DMS 273 treated with DMSO at 0.1 percent for 48 hours (cell line): ENCODE measurements at places on chromosomes 12 and 14.

DNA sequence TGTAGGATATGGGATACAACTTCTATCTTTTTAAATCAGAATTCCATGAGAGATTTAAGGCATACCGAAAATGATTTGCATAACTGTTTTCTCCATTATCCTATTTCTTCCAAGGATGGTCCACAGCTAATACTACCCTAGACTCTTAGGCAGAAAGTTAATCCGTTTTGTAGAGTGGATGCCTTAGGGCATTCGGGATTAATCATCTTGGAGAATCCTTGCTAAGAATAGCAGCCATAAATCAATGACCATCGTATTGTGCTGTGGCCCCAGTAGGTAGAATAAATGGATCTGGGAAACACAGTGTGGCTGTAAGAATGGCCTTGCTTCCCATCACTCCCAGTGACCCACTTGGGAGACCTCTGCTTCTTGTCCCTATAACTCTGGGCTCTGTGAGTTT is 99.6 kb downstream of the SSPN start:
- no peak for DNase-seq

GRCh38 chr12:95499772-95500171 is 25.8 kb downstream of the METAP2 start:
- no peak for DNase-seq

DNA sequence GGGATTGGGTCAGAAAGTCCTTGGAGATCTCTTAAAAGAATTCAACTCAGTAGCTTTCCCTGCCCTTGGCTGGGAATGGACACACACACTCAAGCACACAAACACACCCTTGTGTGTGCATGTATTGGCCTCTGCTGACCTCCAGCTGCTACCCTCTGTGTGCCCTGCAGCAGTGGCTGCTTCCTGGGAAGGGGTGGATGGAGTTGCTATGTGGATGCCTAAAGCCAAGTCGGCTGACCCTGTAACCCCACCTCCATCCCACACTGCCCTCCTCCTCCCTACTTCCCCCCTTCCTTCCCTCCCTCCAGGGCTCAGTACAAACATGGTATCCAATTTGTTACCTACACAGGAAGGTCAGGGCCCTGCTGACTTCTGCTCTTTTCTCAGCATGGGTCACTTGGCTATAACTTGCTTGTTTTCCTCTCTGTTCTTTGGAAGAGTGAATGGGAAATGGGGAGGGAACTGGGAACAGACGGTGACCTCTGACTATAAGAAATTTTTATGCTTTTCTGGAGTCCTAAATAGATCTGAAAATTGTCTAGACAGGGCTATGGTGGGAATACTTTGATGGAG is 351.6 kb upstream of the TBX3 start:
- DNase-seq: no peak

DNA sequence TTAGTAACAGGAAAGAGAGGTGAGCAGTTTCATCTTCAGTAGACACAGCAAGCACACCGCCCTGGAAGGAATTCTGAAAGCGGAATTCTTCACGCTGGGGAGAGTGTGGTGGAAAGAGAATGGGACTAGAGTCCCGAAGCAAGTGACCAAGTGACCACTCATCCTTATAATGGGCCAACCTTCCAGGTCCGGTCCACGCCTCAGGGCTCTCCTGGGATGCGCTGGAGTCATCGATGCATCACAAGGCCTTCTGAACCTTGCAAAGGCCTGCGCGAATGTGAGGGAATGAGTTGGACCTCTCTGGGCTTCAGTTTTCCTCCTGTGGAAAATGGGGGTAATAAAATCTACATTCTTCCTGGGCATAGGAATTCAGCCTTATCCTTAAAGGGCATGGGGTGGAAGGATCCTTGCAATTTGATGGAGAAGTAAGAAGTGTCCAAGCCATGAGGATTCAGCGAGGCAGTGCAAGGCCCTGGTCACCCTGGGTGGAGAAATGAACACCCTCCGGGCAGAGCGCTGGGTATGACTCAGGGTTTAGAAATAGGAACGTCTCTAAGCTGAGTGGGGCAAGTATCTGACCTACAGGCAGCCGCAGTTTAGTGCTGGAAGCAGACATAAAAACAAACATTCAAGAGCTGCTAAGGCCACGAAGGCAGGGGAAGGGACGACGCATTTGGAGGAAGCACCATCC is 97.7 kb downstream of the SETD3 start:
- no peak for DNase-seq

DNA sequence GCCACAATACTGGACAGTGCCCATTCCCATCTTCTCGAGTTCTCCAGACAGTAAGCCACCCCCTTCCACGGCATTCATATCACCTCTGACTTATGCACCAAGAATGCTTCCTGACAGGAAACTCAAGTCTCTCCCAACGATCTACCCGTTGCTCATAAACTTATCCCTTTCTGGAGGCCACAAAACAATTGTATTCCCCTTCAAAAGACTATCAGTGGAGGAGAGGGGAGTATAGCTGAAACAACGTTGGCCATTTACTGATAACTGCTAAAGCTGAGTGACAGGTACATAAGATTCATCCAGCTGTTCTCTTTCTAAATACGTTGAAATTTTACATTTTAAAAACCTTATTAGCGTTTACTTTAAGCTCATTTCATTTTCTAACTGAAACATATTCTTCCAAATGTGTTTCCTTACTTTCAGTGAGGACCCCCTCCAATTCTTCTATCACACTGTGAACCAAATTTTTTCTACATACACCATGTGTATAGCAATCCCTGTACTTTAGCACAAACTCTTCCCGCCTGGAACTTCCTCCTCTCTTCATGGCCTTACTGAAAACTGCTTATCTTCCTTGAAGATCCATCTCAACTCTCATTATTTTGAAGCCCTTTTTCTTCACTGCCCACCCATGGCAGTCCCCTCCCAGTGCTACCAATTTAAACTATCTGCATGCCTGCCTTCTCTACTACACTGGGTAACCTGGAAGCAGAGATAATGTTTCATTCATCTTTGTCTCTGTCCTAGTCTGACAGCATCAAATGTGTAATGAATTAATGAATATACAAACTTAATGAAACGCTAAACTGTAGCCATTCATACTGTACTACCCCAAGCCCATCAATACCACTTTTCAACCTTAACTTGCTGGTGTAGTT is 28.8 kb downstream of the ATXN2 start:
- DNase-seq: no peak

- no peak for DNase-seq
These were observed 2.7 kb upstream of the RPS6KA5 start for GRCh38 chr14:91063119-91063518.

- no peak for DNase-seq
These were observed 643.9 kb downstream of the C12orf50 start for GRCh38 chr12:87385322-87385721.
